ENCODE measurements at places on chromosomes 7 and 10.

- no peak for DNase-seq
Measured at GRCh38 chr7:333393-333764, 43.4 kb downstream of the FOXL3 start.

GRCh38 chr10:1382711-1383110 is 326.5 kb downstream of the WDR37 start:
- DNase-seq, result peak; percentile 21

GRCh38 chr7:100053215-100053614 is 3.6 kb downstream of the ZSCAN21 start:
- DNase-seq, result no peak

GRCh38 chr7:50363327-50364060 is 59.0 kb downstream of the IKZF1 start:
- no peak for DNase-seq

- no peak for DNase-seq
Measured at GRCh38 chr10:44396671-44397191, 11.8 kb upstream of the CXCL12 start.

- no peak for DNase-seq
Measured at GRCh38 chr7:81687062-81687461, 82.8 kb downstream of the HGF start.

DNA sequence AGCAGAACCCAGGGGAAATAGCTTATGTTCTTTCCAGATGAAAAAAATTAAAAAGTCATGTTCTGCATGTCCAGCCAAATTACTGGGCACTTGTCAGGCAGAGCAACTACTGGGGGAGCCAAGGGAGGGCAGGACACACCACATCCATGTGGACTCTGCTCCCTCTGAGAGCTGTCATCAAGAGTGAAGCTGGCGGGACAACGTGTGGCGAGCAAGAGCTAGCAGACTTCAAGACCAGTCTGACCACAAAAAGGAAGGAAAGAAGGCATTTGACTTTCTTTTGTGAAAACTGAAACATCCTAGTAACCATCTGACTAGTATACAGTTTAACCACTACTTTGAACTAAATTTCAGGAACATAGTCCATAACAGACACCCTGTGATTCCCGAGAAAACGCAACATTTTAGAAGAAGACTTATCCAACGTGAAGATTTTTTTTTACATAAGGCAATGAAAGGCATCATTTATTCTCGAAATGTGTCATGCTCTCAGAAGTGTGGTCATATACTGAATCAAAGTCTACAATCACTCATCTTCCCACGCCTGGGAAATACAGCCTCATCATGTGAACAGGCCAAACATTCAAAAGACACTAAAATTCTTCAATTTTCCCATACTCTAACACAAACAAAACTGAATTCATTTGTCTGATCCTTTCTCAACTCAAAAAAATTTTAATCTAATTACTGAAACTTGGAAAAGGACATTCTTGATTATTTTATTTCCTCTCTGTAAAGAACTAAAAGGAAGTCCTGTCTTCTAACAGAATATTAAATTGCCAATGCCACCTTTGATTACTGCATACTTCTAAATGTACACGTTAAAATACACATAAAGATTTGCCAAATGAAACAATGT is 15.5 kb downstream of the CYTH3 start:
- DNase-seq, result no peak
